Stimulated activated CD8-positive, alpha-beta memory T cell treated with anti-CD3 and anti-CD28 coated beads, Interleukin-7, amount 100 ng/mL, for 1 hour (primary cell): ENCODE measurements at places on chromosomes 16 and 17.

GRCh38 chr16:49494474-49494873 is 120.9 kb downstream of the C16orf78 start:
- DNase-seq: no peak

DNA sequence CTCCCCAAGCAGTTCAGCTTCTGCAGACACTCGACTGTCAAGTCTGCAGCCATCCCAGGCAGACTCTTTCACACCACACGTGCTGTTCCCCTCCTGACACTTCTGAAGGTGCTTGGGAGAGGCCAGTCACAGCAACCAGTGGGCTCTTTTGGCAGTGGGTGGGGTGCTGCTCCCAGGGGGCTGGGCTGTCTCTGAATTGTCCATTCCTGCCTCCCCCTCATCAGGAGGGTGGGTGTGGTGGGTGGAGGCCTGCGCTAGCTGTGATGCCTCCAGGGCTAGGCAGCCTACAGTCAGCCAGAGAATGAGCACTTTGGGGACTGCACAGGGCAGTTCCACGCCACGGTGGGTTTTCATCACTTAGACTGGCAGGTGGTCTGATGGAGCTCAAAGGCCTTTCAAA is 10.3 kb downstream of the STARD3 start:
- no peak for DNase-seq

GRCh38 chr17:61144137-61144536 is 255.5 kb upstream of the TBX2 start:
- DNase-seq: no peak

GRCh38 chr16:79288066-79288465 is 312.5 kb downstream of the MAF start:
- no peak for DNase-seq

DNA sequence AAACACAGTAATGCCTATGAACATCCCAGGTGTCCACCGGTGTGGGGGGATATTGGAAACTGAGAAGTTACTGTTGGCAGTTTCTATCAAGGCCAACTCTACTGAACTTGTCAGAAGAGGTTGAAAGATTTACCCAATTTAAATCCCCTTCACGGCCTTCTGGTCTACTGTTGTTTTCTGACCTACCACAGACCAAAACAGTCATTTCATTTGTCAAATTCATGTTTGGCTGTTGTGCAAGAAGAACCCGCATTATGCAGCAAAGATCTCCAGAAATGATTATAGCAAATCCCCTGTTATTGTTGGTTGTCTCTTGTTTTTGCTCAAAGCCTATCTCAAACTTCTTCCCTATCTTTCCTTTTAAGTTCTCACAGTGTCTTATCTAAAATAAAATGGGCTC is 73.1 kb upstream of the MAF start:
- DNase-seq: no peak

GRCh38 chr17:10082795-10083194 is 115.6 kb downstream of the GAS7 start:
- DNase-seq: no peak

DNA sequence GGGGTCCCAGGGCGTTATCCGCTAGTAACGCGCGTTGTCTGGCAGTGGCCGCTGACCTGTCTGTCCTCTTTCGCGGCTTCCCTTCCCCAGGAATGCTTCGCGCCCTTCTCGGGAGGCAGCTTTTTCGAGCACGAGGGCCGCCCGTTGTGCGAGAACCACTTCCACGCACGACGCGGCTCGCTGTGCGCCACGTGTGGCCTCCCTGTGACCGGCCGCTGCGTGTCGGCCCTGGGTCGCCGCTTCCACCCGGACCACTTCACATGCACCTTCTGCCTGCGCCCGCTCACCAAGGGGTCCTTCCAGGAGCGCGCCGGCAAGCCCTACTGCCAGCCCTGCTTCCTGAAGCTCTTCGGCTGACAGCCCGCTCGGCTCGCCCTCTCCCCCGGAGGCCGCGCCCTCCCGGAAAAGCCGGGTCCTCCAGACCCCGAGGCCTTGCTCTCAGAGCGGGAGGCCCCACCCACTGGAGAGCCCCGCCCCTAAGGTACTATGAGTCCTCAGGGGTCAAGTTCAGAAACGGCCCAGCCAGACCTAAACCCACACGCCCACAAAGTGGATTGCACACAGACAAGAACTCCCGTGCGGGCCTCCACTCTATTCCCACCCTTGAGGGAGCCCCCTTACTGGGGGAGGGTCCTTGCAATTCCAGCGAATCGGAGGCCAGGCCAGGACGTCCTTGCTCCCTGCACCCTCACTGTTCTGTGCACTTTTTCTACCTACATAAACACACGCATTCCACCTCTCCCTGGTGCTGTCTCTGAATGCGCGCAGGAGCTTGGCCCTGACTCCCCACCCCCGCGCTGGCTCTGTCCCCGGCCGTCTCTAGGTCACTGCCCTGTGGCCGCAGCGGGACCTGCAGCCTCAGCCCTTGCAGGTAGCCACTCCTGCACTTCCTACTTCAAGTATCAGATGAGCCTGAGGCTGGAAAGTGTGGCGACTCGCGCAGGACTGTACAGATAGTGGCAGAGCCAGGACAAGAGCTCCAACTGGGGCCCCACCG is 5.4 kb upstream of the SLC5A2 start:
- no peak for DNase-seq

DNA sequence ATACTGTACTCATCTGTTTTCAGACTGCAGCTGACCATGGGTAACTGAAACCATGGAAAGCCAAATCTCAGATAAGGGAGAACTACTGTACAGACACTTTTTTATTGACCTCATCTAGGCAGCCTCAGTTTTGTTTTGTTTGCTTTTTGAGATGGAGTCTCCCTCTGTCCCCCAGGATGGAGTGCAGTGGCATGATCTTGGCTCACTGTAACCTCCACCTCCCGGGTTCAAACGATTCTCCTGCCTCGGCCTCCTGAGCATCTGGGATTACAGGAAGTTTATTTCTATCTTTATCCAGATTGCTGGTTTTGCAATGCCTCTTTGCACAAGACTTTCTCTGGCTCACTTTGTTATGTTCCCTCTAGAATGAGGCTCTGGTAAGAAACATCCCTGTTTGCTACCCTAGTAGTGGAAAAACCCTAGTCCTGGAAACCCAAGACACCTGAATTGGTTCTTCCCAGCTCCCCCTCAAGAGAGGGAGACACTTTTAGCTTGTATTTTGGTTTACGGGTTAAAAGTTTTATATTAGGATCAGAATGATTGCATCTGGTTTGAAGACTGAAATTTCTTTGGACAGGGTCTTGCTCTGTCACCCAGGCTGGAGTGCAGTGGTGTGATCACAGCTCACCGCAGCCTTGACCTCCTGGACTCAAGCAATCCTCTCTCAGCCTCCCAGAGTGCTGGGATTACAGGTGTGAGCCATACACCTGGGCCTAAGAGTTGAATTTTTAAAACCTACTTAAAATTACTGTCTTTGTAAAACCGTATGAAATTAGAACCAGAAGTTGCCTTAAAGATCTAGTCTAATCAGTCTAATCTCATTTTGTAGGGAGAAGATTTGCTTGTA is 38.9 kb downstream of the ZNF207 start:
- no peak for DNase-seq

- DNase-seq: no peak
Observed at GRCh38 chr17:80978499-80979497, 12.8 kb upstream of the CHMP6 start.

DNA sequence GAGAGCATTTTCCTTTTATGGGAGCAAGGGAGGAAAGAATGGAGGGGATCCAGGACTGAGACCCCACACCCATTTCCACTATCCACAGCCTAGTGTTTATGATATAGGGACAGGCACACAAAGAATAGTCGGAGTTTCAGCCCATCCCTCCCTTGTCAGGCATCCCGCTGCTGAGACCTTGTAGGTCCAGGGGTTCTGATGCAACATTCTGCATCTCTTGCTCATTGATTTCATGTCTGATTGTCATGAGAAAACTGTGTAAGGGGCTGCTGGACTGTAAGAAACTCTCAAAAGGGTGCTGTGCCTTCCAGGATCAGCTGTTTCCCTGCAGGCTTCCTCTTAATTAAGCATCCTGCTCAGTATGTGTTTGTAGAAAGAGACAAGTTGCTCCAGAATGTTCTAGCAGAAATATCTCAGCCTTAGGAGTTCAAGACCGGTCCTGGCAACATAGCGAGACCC is 5.3 kb upstream of the POLR3E start:
- no peak for DNase-seq

DNA sequence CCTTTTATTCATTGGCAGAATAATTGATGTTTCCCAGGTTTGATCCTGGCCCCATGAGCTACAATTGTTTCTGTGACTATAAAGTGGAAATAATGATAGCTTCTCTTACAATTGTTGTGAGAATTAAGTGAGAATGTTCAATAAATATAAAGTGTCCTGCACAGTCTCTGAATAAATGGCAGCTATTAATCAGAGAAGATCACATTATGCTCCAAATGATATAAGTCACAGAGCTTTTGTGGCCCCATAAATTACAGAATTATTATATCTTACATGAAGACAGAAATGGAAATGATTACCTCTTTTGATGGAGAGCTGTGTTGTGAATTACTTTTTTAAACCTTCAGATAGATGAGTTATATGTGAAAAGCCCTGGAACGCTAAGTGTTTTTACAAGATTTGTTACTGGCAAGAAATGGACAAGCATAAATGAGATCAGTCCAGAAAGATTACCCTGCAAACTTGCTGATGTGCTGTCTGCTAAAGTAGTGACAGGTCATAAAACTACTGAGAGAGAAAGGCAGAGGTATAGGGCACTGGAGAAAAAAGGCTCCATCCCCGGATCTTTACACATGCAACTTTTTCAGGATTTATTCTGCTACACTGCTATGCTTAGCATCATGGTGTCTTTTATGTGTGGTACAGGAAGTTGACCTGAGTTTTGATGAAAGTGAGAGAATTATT is 750.9 kb upstream of the GOT2 start:
- no peak for DNase-seq

DNA sequence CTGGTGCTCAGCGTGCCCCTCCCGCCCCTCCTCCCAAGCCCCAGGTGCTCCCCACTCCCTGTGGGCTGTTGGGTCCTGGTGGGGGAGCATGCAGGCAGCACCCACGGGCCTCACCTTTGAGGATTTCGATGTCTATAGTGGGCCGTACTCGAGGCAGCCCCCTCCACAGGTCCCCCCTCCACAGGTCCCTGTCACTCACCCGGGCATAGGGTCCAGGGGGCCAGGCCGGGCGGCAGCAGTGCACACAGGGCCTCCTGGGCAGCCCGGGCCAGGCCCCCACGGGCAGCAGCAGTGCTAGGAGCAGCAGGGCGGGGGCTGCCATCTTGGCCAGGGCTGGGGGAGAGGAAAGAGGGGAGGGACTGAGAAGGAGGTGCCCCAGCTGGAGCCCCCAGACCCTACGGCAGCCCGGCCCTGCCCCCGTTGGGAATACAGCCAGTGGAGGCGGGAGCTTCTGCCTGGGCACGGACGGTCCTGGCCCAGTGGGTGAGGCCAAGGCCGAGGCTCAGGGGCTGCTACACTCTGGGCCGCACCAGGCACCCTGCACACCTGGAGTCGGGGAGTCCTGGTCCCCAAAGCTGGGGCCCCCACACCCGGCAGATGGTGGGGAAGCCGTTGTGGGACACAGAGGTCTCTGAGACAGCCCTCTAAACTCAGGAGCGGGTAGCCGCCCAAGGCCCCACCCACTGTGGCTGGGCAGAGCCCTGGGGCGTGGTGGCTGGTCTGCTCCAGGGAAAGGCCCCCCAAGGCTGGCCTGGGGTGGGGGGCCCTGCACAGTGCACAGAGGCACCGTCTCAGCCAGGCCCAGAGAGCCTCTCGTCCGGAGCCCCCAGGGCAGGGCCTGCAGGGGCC is 1.2 kb downstream of the C1QTNF8 start:
- DNase-seq: no peak

GRCh38 chr16:20735490-20735889 is 6.1 kb downstream of the THUMPD1 start:
- no peak for DNase-seq

GRCh38 chr17:79028496-79029326 is 4.7 kb downstream of the C1QTNF1 start:
- no peak for DNase-seq

DNA sequence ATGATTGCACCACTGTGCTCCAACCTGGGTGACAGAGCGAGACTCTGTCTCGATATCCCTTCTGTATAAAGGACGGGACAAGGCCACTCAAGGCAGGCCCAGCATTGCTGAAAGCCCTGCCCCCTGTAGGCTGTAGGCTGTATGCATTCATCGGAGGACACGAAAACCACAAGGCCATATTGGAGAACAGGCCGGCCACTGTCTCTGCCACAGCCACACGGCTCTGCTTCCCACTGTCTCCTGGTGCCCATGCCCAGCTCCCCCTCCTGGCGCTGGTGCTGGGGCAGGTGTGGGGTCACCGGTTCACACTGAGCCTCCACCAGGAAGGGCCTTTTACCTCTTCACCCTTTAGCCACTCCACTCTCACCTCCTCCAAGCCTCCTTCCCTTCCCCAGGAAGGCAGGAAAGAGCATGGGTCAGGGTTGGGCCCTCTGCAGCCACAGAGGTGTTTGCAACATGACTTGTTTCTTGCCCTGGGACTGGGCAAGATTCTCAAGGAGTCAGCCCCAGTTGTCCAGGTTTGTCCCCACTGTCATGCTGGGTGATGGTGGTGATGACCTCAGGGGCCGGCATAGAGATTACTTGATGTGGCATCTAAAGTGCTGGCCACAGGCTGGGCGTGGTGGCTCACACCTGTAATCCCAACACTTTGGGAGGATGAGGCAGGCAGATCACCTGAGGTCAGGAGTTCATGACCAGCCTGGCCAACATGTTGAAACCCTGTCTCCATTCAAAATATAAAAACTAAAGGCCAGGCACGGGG is 5.3 kb upstream of the NTN3 start:
- no peak for DNase-seq

- no peak for DNase-seq
Observed at GRCh38 chr16:78200623-78201096, 101.2 kb downstream of the WWOX start.

- DNase-seq: peak; percentile 90
Observed at GRCh38 chr16:53346-54236, at the start of the genes POLR3K and SNRNP25. Gene POLR3K (minus strand): TSS chr16:53608. CDS start chr16:53586, 22 bp downstream. Gene SNRNP25 (plus strand): TSS chr16:53828. CDS start chr16:54017, 189 bp downstream.

DNA sequence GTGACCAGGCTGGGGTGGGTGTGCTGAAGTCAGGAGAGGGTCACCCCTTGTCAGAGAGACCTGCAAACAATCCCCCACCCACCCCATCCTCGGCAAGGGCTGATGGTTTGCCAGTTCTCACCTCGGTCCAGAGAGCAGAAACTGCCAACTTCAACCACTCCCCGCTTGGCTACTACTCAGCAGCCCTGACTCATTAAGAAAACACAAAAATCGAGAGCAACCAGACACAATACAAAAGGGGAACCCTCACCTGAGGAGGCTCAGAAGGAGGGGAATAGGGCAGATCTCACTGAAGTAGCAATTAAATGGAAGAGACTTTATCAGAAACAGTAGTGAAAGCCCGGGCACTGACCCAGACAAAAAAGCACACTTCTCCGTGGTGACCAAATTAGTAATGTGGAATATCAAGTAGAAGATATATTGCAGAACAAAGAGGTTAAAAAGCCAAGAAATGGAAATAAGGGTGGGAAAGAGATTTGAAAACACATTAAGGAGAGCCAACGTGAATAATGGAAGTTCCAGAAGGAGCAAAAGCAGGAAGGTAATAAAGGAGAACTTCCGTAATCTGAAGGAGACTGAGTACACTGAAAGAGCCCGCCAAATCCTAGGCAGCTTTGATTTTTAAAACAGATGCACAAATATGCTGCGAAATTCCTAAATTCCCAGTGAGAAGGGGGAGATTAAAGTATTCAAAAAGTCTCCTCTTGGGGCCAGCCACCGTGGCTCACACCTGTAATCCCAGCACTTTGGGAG is 23.6 kb downstream of the CENPV start:
- DNase-seq: no peak
